Activated T-helper 2 cell treated with anti-CD3 and anti-CD28 coated beads, Interferon-gamma antibody, Interleukin-2, Interleukin-4, amounts not matched to agents 10 μg/mL and 5 μg/mL and 100 μg/mL, durations not matched to agents 14 hours and 24 hours and 36 hours (primary cell): ENCODE measurements at places on chromosomes 6 and 20. TPM values are rescaled to one million over a fixed set of nuclear protein-coding genes. Genes with fewer than 3 reads are reported as not detected.

The TCP11 gene
- total RNA-seq = not detected in 2 replicates

The MMP24 gene
- not detected in 2 replicates for total RNA-seq

The GNAS-AS1 gene
- total RNA-seq = 1.7 and 1.9 TPM in 2 replicates

The BMP7 gene
- not detected in 2 replicates for total RNA-seq

The MTG2 gene
- total RNA-seq = 34.0 and 40.2 TPM in 2 replicates

The FERMT1 gene
- 0.84 and 1.5 TPM in 2 replicates for total RNA-seq

The DTD1 gene
- 49.9 and 50.3 TPM in 2 replicates for total RNA-seq

The CST1 gene
- not detected in 2 replicates for total RNA-seq

The GTSF1L gene
- total RNA-seq = 0.48 TPM in 1 of 2 replicates, not detected in the other

The PRICKLE4 gene
- not detected in 2 replicates for total RNA-seq

The PTK6 gene
- 0.32 and 0.46 TPM in 2 replicates for total RNA-seq

The OPRM1 gene
- not detected in 2 replicates for total RNA-seq

The VIP gene
- not detected in 2 replicates for total RNA-seq

The ABHD16B gene
- 0.16 TPM in 1 of 2 replicates, not detected in the other for total RNA-seq

The PTPN1 gene
- 93.2 and 94.6 TPM in 2 replicates for total RNA-seq

The WRNIP1 gene
- total RNA-seq = 47.2 and 47.8 TPM in 2 replicates

The MUC22 gene
- not detected in 2 replicates for total RNA-seq

The MARCKS gene
- total RNA-seq = 0.28 and 0.34 TPM in 2 replicates

The SYCP2L gene
- total RNA-seq = 0.11 and 0.23 TPM in 2 replicates

The BMP6 gene
- total RNA-seq = 0.78 and 1.1 TPM in 2 replicates

The SNAP91 gene
- total RNA-seq = not detected in 2 replicates

The RIPOR3 gene
- not detected in 2 replicates for total RNA-seq

The ZNFX1 gene
- 49.3 and 51.0 TPM in 2 replicates for total RNA-seq

The MPIG6B gene
- total RNA-seq = not detected in 2 replicates

The TCF21 gene
- total RNA-seq = not detected in 2 replicates

The OOEP gene
- 0.46 TPM in 1 of 2 replicates, not detected in the other for total RNA-seq

The CRISP3 gene
- not detected in 2 replicates for total RNA-seq

The FRS3 gene
- 4.7 and 5.8 TPM in 2 replicates for total RNA-seq

The CRISP2 gene
- not detected in 2 replicates for total RNA-seq

The SIGLEC1 gene
- total RNA-seq = not detected in 2 replicates

The BPIFB4 gene
- total RNA-seq = not detected in 2 replicates
